Central memory CD4-positive, alpha-beta T cell (primary cell): ENCODE measurements at places on chromosomes 7 and 10.

GRCh38 chr7:143391462-143392404 lies 10.6 kb downstream of the ZYX start:
- DNase-seq, result no peak

DNA sequence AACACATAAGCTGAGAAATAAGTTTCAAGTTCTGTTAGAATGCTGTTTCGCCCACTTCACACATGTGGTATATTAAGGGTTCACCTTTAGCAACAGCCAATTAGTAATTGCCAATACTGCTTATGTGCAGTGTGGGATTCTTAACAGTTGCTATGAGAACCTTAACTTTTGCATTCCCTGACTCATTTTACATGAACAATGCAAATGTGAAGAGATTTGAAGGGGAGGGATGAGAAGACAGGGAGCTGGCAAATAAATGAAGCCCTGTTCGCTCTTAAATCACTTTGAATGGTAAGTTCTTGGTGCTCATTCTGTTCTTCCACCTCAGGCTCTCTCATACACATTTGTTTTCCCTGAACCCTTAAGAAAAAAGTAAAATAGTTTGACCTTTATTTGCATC lies 82.3 kb downstream of the LRRC4 start:
- DNase-seq, result no peak

DNA sequence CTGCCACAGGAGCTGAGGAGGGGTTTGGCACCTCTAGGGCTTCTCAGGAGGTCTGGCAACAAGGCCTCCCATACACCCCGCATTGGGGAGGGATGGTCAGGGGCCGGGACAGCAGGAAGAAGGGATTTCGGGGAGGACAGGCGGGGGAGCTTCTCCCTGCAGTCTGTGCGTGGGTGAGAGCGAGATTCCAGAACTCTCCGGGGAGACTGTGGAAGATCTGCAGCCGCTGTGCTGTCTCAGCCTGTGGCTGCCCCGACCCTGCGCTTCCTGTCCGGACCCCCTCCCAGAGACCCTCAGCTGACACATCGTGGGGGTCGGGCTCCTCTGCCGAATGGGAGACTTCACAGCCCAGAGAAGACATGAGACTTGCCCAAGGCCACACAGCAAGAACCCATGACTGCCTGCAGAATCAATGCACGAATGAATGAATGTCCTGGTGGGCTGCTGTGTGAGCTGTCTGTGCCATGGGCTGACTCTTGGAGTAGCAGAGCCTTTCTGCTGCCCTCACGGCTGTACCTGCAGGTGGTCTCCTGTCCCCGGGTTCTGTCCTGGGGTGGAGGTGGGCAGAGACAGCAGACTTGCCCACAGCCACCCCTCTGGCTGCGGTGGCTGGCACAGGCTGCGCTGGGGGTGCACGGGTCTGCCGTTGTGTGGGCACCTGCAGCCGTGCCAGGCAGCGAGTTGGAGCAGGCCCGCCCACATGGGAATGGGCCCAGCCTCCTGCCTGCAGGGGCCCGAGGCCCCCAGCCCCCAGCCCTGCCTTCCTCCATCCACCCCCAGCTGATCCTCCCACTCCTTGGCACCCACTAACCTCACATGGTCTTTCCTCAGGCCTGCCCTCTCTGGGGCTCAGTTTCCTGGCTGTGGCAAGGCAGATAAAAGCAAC lies 16.3 kb upstream of the LFNG start:
- no peak for DNase-seq

DNA sequence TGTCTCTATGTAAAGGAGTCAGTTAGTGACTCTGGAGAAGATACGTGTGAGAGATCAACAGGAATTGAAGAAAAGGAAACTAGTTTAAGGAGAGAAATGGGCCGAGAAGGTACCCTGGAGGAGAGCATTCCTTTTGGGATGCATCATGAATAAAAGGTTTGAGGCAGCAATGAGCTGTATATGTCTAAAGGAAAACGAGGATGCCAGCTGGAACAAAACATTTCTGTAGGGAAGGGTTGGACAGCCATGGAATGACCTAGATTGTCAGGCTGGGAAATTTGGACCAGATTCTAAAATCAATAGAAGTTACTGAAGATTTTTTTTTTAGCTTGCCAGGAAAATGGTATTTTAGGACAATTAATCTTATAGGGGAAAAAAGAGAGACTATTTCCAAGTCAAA lies 17.2 kb upstream of the MPP7 start:
- DNase-seq, result no peak

DNA sequence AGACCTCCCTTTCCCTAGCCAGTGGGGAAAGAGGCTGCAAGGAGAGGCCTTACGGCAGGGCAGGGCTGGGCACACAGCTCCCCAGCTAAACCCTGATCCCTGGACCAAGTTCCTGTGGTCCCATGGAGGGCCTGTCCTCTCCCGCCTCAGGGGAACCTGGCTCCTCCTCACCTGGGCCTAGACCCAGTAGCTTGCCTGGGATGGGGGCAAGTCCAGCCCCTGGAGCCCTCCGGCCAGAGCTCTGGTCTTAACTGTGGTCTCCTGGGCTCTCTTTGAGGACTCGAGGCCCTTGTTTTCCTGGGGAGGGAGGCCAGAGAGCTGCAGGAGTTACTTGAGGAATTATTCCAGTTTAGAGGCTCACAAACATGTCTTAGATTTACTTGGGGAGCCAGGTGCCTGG lies 1.5 kb downstream of the ZP3 start:
- DNase-seq, result no peak

DNA sequence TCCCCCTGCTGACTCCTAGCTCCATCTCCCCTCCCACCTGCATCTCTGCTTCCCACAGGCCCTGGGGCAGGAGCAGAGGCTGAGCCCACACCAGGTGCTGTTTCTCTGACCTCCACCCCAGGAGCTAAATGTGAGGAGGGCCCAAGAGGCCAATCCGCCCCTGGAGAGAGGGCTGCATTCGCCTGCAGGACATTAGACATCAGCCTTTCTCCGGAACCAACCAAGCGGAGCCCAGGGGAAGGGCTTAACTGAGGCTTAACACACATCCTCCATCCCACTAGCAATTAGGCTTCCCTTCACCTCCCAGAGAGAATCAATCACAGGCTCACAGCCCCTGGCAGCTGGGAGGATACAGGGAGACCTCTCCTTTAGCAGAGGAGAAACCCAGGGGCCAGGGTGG lies 50.5 kb downstream of the SH3PXD2A start:
- no peak for DNase-seq
